ENCODE measurements at places on chromosomes 2 and 18.

- no peak for DNase-seq
- H3K27me3 ChIP-seq: no peaks in the 10 kb centered on the region
- H3K4me3 ChIP-seq: no peak overlapping the region
- no peaks in the 10 kb centered on the region for H3K36me3 ChIP-seq
- no peak overlapping the region for H3K27ac ChIP-seq
Observed at GRCh38 chr18:72935744-72936143, 68.0 kb upstream of the NETO1 start.

- H3K4me3 ChIP-seq: no peak overlapping the region
- no peak overlapping the region for H3K27ac ChIP-seq
- no peaks in the 10 kb centered on the region for H3K27me3 ChIP-seq
- peaks cover 2% of the 10 kb centered on the region for H3K4me1 ChIP-seq
Observed at GRCh38 chr18:13105059-13105458, 113.5 kb upstream of the LDLRAD4 start.

DNA sequence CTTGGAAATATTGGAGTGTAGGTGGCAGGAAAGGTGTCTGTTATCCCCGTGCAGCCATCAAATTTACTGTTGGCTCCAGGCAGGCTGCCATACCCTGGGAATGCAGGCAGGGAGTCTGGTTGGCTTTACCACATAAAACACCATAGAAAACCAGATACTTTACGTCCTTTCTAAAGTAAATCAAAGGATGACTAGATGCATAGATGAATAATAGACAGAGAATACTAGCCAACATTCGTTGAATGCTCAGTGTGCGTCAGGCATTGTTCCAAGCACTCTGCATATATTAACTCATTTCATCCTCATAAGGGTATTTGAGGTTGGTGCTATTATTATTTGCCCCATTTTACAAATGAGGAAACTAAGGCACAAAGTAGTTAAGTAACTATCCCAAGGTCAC lies 65.2 kb downstream of the VSNL1 start:
- no peaks in the 10 kb centered on the region for H3K36me3 ChIP-seq
- H3K27me3 ChIP-seq: peaks cover 3% of the 10 kb centered on the region
- H3K4me1 ChIP-seq: no peaks in the 10 kb centered on the region
- DNase-seq: no peak

DNA sequence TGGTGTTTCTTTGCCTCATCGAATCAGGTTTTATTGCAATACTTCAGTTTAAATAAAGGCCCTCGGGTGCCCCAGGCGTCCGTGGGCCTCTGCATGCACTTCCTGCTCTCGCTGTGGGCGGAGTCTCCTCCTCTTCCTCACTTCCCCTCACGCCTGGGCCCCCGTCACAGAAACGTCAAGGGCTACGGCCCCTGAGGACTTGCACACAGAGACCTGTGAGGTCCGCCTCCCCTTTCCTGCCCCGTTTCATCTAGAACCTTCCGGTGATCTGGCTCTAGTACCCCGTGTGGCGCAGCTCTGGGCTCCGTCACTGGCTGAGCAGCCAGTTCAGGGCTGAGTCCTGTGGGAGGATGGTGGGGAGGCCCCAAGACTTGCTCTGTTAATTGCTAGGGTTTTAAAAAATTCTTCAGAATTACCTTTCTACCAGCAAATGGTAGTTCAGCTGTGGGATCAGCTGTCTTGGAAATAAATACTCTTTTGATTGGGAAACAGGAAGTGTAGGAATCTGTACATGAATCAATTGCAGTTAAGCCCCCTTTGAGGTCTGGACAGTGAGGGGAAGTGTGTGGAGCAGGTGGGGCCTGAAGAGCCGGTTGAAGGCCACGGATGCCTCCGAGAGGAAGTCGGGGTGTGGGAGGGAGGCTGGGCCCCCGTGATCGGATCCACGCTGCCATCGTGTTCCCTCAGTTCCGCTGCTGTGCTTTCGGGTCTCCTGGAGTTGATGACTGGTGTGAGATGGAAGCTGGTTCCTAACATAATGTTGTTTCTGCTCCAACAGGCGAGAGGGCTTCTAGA lies 10.2 kb downstream of the NFATC1 start:
- peaks cover 26% of the 10 kb centered on the region for H3K36me3 ChIP-seq
- peak overlapping the region; percentile 71 for H3K4me3 ChIP-seq
- peak; percentile 95 for DNase-seq
- H3K27me3 ChIP-seq: no peaks in the 10 kb centered on the region

GRCh38 chr2:109230941-109231420 lies 102.0 kb downstream of the SH3RF3 start:
- H3K4me3 ChIP-seq: no peak overlapping the region
- no peak for DNase-seq
- peaks cover 19% of the 10 kb centered on the region for H3K27me3 ChIP-seq
- H3K4me1 ChIP-seq: peaks cover 5% of the 10 kb centered on the region

Data from activated CD8-positive, alpha-beta T cell treated with anti-CD3 and anti-CD28 coated beads, Interleukin-2, amount 10 ng/mL, durations not matched to agents 7 days and 5 days (primary cell).